ENCODE measurements at places on chromosomes 16 and 17.

DNA sequence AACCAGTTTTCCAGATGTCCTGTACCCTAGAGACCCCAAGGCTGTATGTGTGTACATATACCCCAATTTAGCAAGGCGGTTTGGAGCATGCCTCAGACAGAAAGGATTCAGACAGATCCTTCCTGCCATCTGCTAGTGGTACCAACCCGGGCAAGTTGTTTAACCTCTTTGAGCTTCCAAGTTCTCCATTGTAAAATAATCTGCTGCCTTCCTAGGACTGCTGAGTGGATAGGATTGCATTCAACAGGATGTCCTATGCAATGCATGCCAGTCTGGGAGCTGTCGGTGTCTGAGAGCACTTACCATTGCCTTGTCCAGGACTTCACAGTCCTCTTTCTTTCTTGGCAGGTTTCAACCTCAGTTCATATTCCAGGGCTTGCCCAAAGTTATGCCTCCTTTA, 1.9 kb downstream of the CDH13 start:
- no peak for DNase-seq

DNA sequence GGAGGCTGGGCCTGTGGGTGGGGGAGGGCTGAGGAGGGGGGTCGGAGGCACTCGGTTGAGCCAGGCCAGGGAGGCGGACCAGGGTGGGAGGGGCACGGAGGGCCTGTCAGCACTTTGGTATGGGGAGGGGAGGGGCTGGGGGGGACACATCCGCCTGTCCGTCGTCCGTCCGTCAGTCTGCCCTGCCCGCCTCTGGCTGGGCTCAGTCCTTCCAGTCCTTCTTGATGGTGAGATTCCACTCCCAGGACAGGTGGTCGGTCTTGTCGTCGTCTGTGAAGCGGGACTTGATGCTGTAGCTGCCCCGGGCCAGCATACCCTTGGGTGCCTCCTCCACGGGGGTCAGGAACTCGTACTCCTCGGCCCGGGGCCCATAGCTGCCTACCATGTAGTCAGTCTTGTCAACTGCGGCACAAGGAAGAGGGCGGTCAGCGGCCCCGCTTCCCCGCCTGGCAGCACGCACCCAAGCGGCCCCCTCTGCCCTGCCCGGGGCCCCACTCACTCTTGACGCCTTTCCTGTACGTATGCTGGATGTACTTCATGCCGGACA, 2.4 kb downstream of the ARHGDIA start:
- DNase-seq = no peak

DNA sequence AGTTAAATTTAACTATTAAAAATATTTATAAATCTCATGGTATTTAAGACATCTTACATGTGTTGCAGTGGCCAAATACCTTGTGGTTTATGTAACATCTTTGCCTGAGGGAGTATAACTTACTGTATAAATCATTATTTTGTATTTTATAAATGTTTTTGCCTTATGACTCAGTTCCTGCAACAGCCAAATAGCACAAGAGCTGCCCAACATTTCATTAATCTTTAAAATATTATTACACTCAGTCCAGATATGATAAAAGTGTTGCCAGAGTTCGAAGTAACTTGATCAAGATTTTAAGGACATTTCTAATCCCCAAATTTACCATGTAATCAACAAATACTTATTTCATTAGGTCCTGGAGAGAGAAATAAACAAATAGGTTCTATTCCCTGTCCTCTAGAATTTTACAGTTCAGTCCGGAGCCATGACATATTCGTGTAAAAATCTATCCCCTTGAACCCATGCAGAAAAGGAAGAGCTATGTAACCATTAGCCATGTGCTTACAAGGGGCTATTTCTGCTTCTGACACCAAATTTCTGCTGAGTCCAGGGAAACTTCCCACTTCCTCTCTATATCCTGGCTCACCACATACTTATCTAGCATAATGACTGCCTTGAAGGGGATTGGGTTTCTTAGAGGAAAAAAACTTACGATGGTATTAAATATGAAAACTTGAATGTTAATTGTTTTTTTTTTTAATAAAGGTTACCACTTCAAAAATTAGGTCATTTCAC, 44.0 kb downstream of the IRX6 start:
- DNase-seq = no peak

GRCh38 chr16:52405441-52405840, 141.5 kb downstream of the TOX3 start:
- no peak for DNase-seq

- DNase-seq = no peak
These were observed 68.5 kb upstream of the CDH5 start for GRCh38 chr16:66298006-66298405.

GRCh38 chr17:74443516-74444296, 11.8 kb downstream of the GPRC5C start:
- DNase-seq = no peak

DNA sequence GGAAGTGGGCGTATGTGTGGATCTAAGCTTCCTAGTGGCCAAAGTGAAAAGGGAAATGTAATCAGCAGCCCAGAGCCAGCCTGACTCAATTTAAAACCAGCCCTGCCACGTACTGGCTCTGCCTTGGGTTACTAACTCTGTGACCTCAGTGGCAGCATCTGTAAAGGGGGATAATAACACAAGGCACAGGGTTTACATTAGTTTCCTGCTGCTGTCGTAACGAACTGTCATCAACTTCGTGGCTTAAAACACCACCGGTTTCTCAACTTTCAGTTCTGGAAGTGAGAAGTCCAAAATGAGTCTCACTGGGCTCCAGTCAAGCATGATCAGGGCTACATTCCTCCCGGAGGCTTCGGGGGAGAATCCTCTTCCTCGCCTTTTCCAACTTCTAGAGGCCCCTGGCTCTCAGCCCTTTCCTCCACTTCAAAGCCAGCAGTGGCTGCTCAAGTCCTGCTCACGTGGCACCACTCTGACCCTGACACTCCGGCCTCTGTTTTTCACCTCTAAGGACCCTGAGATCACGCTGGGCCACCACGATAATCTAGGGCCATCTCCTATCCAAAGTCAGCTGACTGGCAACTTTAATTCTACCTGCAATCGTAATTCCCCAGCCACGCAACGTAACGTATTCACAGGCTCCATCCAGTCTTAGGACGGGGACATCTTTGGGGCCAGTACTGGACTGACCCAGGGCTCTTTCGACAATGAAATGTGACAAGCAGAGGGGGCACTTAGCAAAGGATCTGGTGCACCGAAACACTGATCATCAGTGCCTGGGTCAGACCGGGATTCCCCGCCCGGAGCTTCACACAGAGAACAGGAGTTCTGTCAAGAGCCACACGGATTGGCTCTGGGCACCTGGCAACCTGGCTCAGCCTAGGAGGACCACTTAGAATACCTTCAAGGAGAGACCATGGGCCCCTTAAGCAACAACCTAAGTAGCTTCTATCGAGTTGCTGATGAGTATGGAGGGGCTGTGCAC, 14.5 kb downstream of the TMC6 start:
- no peak for DNase-seq

DNA sequence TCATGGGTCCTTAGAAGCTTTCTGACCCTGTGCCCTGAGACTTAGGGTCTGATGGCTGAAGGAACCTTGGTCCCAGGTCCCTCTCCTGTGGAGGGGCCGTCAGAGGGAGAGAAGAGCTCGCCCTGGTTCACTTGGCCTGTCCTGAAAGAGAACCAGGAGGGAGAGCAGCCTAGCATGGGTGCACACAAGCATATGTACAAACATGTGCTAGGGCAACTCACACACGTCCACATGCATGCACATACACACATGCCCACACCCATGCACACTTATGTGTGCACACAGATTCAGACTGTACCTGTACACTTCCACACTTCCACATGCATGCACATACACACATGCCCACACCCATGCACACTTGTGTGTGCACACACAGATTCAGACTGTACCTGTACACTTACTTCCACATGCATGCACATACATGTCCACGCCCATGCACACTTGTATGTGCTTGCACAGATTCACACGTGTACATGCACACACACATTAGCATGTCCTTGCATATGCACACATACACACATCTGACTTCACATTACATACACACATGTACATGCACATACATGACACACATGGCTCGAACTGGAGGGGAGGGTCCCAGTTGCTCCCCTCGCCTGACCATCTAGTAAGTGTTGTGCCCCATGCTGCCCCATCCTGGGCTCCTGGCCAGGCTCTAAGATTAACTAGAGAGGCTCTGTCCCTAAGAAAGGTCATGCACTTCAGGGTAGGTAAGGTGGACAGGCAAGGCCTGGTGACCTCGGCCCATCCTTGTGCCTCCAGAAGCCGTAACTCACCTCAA, 122.0 kb downstream of the METRNL start:
- no peak for DNase-seq

- DNase-seq = no peak
These were observed 81.0 kb downstream of the USP31 start for GRCh38 chr16:23068079-23068736.

DNA sequence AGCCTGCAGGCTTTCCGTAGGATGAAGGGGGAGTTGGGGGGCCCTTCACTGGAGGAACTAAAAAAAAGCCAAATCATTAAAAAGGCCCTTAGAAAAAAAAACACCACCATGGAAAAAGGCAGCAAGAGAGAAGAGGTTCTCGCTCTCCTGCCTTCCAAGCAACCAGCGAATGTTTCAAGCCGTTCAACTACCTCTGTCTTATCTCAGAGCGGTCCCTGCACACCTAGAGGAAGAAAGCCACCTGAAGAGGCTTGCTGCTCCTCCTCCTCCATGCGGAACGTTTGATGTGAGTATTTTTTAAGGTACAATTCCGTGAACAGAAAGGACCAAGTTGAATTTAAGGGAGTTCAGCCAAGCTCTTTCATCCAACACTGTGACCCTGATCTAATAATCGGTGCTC, 9.2 kb downstream of the NXN start:
- no peak for DNase-seq

DNA sequence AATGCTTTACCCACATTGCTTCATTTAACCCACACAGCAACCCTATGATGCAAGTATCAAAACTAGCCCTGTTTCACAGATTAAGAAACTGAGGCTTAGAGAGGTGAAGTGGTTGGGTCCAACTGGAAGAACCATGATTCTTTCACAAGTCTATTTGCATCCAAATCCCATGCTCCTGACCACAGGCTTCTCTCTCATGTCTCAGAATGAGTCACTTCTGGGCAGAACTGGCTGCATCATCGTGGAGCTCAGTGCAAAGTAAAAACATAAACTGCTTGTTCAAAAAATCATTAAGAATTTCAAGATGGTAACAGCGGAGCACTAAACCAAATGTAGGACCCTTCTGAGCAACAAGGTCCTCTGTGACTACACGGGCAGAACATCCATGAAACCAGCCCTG, 20.2 kb upstream of the CES1 start:
- DNase-seq = no peak

DNA sequence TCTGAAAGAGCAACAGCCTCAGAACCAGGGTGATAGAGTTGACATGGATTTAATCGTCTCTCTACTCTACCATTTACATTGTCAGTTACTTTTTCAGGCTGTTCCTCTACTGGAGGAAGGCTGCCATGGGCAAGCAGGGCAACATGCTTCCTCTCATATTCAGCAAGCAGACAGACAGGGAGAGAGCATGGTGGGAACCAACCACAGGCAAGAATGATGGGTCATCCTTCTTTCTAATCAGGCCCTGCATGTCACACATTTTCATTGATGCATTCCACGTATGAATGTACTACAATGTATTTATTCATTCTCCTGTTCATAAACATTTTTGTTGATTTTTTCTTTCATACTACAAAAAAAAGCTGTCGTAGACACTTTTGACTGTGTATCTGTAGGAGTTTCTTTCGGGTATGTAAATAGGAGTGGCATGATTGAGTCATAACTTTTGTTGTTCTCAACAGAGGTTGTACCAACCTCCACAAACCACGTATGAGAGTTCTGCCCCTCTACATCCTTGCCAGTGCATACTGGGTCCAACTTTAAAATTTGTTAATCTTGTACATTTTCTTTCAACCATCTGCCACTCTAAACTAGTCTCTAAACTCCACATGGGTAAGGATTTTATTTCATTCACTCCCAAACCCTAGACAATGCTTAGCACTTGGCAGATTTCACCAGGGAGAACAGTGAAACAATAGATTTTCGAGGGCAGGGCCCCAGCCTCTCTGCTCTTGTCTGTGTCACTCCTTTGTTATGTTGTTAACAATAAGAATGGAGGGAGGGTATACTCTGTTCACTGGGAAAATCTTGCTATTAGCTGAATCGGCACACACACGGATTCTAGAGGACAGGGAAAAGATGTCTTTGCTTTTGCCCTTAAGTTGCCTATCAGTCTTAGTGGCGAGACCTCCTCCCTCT, 58.7 kb downstream of the CMC2 start:
- no peak for DNase-seq

DNA sequence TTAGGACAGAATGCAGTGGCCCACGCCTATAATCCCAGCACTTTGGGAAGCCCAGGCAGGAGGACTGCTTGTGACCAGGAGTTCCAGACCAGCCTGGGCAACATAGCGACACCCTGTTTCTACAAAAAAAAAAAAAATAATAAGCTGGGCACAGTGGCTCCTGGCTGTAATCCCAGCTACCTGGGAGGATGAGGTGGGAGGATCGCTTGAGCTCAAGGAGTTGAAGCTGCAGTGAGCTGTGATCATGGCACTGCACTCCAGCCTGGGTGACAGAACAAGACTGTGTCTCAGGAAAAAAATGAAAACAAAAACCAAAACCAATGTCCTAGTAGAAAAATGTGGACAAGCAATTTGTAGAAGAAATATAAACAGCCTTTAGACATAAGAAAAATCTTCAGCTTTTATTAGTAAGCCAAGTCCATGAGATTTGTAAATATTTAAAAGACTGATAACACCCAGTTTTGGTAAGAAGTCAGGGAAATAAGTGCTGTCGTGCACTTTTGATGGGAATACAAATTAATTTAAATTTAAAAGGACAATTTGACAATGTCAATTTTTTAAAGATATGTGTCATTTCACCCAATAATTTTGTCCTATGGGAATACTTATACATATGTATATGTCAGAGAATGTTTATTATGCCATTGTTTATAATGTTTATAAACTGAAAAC, 11.1 kb downstream of the SCPEP1 start:
- no peak for DNase-seq

GRCh38 chr17:51813140-51813783, 345.3 kb downstream of the CA10 start:
- DNase-seq = no peak

DNA sequence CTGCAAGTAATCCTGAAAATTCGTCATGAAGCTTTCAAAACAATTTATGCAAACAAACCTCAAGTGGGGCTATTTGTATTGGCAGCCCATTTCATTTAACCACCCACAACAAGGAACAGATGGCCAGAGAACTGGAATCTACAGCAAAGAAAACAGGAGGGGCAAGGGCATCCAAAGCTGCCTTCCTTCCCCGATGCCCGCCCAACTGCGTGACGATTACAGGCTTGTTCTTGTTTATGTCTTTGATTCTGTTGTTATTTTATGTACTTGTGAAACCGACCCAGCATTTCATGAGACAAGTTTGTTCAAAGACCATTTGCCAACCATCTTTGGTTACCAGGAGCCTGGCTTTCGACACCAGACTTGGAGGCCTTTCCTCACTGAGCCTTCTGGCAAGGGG, 59.1 kb upstream of the IRX6 start:
- DNase-seq = no peak

GRCh38 chr17:57113011-57113410, 28.0 kb downstream of the AKAP1 start:
- DNase-seq = no peak

- no peak for DNase-seq
These were observed 7.9 kb downstream of the CBLN1 start for GRCh38 chr16:49273771-49274170.
